ENCODE measurements at places on chromosomes 5 and 9. TPM values are rescaled to one million over a fixed set of nuclear protein-coding genes. Genes with fewer than 3 reads are reported as not detected.

Gene APBA1
- polyA plus RNA-seq = 15.0 TPM

Gene FTMT
- polyA plus RNA-seq = not detected

DNA sequence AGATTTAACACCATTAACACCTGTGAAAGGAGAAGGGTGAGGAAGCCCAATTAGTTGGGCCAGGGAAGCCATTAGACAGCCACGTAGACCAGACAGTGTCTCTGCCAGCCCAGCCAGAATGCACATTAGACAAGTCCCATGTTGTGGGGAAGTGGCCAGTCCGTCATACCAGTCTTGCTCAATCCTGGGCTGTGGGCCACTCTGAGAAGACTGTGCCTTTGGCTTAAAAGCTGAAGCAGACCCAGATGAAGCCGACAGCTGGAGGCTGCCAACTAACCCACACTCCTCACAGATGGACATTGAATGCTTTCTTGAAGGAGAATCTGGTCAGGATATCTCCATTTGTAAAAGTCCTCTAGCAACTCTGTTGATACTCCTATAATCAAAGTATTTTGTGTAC, 128.5 kb downstream of the CHSY3 start:
- no peak for DNase-seq

GRCh38 chr5:74945561-74946165, 79.5 kb upstream of the FAM169A start:
- no peak for DNase-seq

GRCh38 chr9:122954253-122954691, 13.5 kb downstream of the RABGAP1 start:
- no peak for DNase-seq

DNA sequence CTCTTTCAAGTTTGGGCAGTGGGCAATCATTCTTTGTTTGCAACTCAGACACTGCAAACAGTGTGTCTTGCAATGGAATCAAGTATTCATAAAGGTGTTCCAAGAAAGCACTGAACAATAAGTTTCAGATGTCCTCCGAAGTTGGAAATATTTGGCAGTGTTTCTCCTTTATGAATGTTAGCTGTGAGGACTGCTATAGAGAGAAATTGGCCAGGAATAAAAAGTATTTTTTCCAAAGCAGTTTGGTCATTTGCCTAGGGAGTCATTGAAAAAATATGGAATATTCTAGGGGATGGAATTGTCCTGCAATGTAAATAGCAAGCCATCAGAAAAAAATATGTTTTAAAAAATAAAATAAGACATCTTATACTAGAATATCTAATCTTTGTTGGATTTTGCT, 688.6 kb upstream of the SEMA6A start:
- DNase-seq = no peak

DNA sequence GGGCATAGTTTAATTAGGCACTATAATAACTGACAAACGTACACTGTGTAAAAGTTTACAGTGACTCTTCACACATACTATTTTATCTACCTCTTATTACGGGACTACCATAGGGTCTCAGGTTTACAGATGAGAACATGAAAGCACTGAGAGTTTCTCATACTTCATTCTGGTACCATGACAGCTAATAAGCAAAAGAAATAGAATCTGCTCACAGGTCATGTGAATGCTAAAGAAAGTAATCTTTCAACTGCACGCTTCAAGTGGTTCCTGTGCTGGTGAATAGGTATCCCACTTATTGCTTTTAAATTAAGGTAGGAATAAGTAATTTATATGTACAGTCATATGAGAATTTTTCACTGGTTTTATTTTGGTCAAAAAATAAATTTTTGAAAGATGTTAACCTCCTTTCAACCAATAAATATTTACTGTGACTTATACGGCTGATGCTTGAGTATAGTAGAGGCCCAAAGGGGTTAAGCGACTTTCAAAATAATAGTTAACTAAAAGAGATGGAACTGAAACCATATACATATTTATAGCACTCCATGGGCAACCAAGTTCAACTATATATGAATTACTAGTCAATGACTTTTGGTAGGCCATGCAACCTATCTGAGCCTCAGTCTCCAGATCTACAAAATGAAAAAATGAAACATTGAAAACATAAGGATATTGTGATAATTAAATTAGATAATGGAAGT, 8.1 kb downstream of the CDKN2A start:
- DNase-seq = no peak

- no peak for DNase-seq
Observed at GRCh38 chr5:179149278-179149677, 89.1 kb downstream of the ZNF354C start.

GRCh38 chr5:69219939-69220338, 14.7 kb upstream of the CDK7 start:
- DNase-seq = no peak

DNA sequence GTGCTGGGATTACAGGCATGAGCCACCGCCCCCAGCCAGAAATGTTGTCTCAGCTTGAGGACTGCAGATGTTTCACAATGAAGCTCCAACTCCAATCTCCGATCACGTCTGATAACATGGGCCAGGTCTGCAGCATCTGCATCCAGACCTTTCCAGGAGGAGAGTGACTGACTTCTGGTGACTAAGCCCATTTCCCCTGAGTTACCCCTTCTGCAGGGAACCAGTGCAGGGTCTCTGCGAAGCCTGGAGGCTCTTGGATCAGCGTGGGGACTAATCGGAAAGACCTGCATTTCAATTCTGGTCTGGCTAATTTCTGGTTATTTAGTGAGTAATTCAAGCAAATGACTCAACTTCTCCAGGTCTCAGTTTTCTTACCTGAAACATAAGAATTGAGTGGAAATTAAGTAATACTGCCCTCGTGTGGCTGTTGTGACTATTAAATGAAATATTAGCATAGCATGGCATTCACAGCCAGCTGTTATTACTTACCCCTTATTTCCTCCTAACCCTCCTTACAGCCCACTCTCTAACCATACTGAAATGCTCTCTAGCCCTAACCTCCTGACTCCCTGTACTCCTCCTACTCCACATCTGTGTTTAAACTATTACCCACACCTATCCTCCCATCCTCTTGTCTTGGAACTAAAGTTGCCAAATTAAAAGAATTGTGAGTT, 2.2 kb upstream of the GNPDA1 start:
- peak; percentile 38 for DNase-seq

Measured in right renal pelvis (tissue), 4 donors.